ENCODE measurements at places on chromosomes 12 and 14.
A peak's percentile ranks its signal among the peaks of the same experiment; 100 is the strongest.

DNA sequence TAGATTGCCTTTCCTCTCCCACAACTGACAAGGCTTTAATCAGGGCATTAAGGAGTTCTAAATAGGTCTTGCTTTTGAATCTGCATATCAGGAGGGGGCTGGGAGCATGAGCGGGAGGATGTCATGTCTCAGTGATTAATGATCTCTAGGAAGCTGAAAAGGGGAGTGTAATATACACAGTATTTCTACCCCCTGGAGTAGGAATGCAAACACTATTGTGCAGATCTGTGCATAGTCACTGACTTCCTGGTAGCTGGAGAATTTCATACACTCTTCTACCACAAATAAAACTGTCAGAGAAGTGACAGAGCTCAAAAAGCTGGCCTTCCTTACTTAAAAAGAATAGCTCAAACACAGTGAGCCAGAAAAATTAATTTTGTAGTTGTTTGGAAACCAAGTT lies 65.8 kb downstream of the RIC8B start:
- DNase-seq, result no peak

DNA sequence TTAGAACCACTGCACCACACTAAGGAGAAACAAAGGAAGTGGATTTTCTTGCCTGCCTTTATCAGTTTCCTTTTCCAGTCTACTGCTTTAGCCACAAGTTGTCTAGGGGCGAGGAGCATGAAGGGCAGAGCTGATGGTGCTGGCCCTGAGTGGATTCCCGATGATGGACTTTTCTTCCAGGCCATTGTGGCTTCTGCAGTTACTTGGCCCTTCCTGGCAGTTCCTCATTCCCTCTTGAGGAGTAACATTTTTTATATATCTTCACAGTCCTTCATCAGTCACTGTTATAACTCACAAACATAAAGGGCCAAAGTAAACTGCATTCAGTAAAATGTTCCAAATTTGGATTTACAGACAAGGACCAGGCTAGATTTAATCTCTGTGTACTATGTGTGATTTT lies 61.2 kb upstream of the SRSF5 start:
- DNase-seq, result no peak

- DNase-seq, result no peak
Observed at GRCh38 chr14:56896922-56897321, 86.6 kb upstream of the OTX2 start.

DNA sequence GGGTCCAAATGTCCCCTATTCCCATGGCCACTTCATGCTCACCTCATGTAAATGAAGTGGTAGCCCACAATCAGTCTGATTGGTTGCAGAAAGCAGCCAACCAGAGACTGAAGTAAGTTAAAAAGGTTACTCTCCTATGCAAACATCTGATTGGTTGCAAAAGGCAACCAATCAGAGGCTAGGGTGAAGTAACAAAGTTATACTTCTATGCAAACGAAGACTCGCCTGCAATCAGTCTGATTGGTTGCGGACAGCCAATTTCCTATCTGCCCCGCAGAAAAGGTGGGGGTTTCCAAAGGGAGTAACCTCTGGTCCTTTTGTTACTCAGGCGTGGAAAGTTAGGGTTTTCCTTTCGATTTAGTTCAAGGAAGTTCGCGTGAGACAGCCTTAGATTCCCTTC lies 208.1 kb upstream of the NEDD1 start:
- DNase-seq, result no peak

- no peak for DNase-seq
Observed at GRCh38 chr12:132243596-132244310, 85.6 kb downstream of the GALNT9 start.

- no peak for DNase-seq
Observed at GRCh38 chr12:94284859-94285258, 136.5 kb downstream of the PLXNC1 start.

GRCh38 chr14:97021001-97021400 lies 223.8 kb downstream of the VRK1 start:
- DNase-seq, result peak; percentile 16

DNA sequence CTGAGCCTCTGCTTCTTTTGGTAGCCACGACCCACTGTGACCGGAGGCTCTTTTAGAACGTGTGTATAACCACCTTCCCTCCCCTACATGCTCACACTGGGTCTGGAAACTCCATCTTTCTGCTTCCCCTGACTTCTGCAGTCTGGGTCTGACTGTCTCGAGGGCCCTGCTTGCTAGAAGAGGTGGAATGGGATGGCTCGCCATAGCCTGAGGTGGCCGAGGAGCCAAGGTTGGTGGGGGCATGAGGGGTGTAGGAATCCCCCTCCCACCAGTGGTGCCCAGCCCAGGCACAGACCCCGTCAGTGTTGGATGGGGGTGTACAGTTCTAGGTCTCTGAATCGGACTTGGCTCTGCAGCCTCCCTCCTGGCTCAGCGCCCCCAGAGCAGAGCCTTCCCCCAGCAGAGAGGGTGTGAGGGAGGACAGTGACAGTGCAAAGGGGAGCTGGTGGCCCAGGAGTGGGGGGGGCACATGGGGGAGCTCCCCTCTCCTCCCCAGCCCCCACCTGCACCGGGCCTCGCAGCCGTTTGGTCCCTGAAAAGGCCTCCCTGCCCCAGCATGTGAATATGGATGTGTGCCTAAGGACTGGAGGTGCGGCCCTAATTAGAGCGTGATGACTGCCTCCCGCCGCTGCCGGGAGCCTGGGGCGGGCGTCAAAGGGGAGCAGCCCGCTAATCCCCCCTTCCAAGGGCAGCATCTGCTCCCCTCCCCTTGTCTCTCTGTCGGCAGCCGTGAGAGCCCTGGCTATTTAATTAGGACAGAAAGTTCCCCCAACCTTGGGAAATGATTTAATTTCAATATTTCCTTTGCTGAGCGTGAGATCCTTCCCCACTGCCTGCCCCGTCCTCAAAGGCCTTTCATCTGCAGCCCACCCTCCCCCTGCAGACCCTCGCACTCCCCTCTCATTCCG lies 196.2 kb upstream of the C14orf180 start:
- peak; percentile 24 for DNase-seq

GRCh38 chr12:58657190-58657589 lies 263.1 kb downstream of the LRIG3 start:
- no peak for DNase-seq

- no peak for DNase-seq
Observed at GRCh38 chr12:47360093-47360480, 280.3 kb upstream of the AMIGO2 start.
